ENCODE measurements at places on chromosomes 1 and 21. TPM values are rescaled to one million over a fixed set of nuclear protein-coding genes. Genes with fewer than 3 reads are reported as not detected.

The LCE2A gene
- polyA plus RNA-seq: not detected

The CLCA4 gene
- not detected for polyA plus RNA-seq

The UBE2U gene
- not detected for polyA plus RNA-seq

The IARS2 gene
- 54.6 TPM for polyA plus RNA-seq

The PPT1 gene
- polyA plus RNA-seq: 72.2 TPM

The DDX20 gene
- 13.5 TPM for polyA plus RNA-seq

The EFNA4 gene
- 6.6 TPM for polyA plus RNA-seq

The RNU1-1 gene
- polyA plus RNA-seq: not detected

The CD1D gene
- polyA plus RNA-seq: 1.5 TPM

Measured in muscle of arm (tissue), 14 donors.